ENCODE measurements at places on chromosomes 5 and 9. TPM values are rescaled to one million over a fixed set of nuclear protein-coding genes. Genes with fewer than 3 reads are reported as not detected.

GRCh38 chr5:38162625-38163024 lies 95.7 kb upstream of the EGFLAM start:
- no peak for DNase-seq

GRCh38 chr5:175520321-175520720 lies 42.0 kb downstream of the SFXN1 start:
- DNase-seq = no peak

DNA sequence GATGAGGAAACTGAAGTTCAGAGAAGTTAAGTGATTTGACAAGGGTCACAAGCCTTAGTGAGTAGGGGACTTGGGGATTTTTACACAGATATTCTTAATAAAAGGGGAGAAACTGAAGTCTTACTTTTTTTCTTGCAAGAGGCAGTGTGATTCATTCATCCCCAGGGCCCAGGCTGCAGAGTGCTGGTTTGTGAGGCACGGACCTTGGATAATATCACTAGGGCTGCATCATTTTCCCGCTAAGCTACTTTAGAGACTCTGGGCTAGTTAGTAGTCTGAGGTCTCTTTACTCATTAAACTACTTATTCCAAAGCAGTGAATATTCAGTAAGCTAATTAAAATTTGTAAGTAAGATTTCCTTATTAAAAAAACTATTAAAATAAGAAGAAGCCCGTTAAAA lies 195.0 kb downstream of the PBX3 start:
- no peak for DNase-seq

DNA sequence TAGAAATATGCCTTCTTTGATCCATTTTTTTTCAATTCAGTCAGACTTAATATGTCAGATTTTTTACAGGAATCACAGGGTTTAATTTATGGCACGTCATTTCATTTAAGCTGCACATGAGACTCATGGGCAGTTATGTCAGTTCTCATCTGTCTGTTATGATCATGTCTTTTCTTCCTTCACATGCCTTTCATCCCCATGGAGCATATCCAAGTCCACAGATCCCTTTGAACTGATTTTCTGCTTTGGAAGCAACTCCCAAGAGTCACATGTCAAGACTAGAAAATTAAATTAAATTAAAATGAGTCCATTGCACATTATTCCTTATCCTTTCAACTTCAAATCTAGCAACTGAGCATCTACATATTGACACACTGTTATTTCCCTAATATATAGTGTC lies 1274.0 kb upstream of the C9orf72 start:
- DNase-seq = no peak

GRCh38 chr9:114570742-114571141 lies 16.8 kb upstream of the ATP6V1G1 start:
- DNase-seq = no peak

- no peak for DNase-seq
Measured at GRCh38 chr5:168656633-168657032, 77.5 kb upstream of the PANK3 start.

- no peak for DNase-seq
Measured at GRCh38 chr9:35518981-35519679, 29.2 kb downstream of the RUSC2 start.

GRCh38 chr9:135087489-135087792 lies at the start of gene OLFM1:
Gene OLFM1 (plus strand): TSS chr9:135087668. CDS start chr9:135087990, 322 bp downstream.
- peak; percentile 55 for DNase-seq

DNA sequence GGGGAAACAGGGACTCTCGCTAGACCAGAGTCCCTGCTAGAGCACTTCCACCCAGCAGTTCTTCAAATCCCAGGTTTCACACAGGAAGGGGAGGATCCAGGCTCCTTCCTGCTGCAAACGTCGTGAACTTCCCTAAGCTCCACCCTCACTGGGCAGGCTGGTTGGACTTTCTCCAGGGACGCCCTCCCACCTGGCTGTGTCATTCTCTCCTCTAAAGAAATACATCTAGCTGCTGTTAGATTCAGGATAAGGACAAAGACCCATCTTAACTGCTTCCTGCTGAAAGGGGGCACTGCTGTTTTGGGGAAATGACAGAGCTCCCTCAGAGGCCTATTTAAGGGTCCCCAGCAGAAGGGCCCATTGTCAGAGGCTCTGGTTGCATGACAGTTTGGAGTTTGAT lies 230.7 kb downstream of the SEMA6A start:
- no peak for DNase-seq

- no peak for DNase-seq
Measured at GRCh38 chr5:39194466-39195136, 24.8 kb downstream of the FYB1 start.

GRCh38 chr5:17816944-17817343 lies 182.7 kb downstream of the TAF11L14 start:
- no peak for DNase-seq

The EDIL3 gene
- 21.4 TPM for polyA plus RNA-seq

The RIMOC1 gene
- polyA plus RNA-seq = 16.6 TPM

The NR2F1-AS1 gene
- 13.1 TPM for polyA plus RNA-seq

The POLR1E gene
- polyA plus RNA-seq = not detected

The TTC23L gene
- polyA plus RNA-seq = 0.23 TPM

Measured in muscle of arm (tissue), 14 donors.